ENCODE measurements at places on chromosomes 5 and 9.

- no peak for DNase-seq
These were observed 213.7 kb downstream of the RFK start for GRCh38 chr9:76180541-76180940.

- no peak for DNase-seq
These were observed 550.1 kb downstream of the LRRC70 start for GRCh38 chr5:63128761-63129160.

GRCh38 chr9:32142074-32142473 is 242.4 kb upstream of the ACO1 start:
- DNase-seq = no peak

GRCh38 chr5:93461756-93462155 is 119.3 kb downstream of the NR2F1-AS1 start:
- DNase-seq = no peak

- no peak for DNase-seq
These were observed 102.6 kb upstream of the TBC1D2 start for GRCh38 chr9:98357921-98358535.

GRCh38 chr5:35668319-35668718 is 50.7 kb downstream of the SPEF2 start:
- DNase-seq = no peak

GRCh38 chr9:76292658-76293057 is 101.6 kb downstream of the RFK start:
- no peak for DNase-seq

GRCh38 chr9:27451207-27451797 is 72.8 kb upstream of the IFNK start:
- no peak for DNase-seq
